ENCODE measurements at places on chromosomes 16 and 17.
A peak's percentile ranks its signal among the peaks of the same experiment; 100 is the strongest.

DNA sequence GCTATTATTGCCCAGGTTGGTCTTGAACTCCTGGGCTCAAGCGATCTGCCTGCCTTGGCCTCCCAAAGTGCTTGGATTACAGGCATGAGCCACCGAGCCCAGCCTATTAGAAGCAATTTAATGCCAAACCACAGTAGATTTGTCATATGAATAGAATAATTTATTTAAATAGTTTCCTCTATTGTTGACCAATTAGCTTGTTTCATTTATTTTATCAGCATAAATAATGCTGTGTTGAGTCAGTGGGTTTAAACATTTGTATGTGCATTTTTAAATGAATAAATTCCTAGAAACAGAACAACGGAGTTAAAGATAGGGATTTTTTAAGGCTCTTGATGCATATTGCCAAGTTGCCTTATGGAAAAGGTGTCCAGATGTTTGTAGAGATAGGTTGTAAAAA lies 26.7 kb downstream of the FTO start:
- DNase-seq, result no peak

- DNase-seq, result no peak
Measured at GRCh38 chr17:77011173-77012011, 129.4 kb upstream of the SEC14L1 start.

GRCh38 chr17:1271441-1271840 lies 1.2 kb downstream of the BHLHA9 start:
- no peak for DNase-seq

DNA sequence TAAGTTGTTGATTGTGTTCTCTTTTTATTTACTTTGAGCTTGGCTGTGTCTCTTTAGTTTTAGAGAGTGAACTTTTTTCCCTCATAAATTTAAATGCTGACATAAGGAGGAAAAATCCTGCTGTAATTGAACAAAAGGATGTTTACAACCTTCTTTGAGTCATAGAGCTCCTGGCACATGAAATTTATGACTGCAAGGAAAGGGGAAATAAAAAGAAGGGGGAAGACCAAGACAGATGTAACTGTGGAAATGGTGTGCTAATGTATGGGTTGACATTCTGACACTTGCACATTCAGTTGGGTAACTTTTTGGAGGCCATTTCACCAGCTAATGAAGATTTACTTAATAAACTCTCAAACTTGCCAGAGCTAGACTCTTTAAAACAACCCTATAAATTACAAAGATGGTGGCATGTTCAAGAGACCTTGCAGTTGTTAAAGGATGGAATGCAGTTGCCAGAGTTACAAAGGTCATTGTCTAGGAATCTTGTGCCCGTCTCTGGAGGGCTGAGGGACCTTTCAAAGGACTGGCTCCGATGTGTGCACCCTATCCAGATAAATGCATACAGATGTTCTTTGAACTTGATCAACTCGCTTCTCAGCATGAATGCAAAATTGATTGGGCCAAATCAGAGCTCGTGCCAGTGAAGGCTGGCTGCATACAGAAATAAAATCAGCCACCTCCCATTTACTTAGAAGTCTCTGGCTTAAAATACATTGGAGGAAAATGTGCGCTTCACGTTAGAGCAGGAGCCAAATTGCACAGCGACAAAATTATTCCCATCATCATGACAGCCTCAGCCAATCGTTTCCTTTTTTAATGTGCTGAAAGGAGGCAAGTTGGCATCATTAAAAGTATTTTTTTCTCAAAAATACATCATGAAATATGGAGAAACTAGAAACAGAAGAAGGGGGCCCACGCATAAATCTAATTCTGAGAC lies 289.0 kb upstream of the XYLT1 start:
- no peak for DNase-seq

- DNase-seq, result no peak
Measured at GRCh38 chr17:55005520-55005919, 37.0 kb downstream of the STXBP4 start.

DNA sequence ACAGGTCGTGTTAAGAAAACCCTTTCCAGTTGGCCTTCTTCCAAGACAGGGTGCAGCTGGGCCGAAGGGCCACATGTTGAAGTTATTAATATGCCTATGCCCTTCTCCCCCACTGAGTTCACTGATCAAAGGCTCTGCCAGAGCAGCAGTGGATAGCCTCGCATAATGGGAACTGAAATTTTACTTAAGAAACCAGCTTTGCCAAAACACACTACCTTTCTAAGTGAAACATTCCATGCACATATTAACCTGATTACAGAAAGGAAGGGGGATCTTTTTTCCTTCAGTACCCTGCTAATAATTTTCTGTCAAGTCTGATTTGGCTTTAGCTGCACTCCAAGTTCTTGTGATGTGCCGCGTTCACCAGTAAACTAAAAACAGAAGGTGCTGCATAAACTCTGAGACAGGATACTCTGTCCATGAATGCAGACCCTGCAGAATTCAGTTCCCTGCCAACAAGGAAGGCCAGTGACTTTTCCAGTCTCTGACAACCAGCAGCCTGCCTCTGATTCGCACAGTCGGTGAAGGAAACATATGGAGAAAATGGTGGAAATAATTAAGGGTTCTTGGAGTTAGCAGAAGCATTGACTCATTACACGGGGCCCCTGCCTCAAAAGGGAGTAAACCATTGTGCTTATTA lies 283.8 kb downstream of the ZFHX3 start:
- no peak for DNase-seq

- DNase-seq, result peak; percentile 10
Measured at GRCh38 chr17:76417499-76418143, 33.2 kb downstream of the SPHK1 start.

GRCh38 chr17:57605675-57606105 lies 139.4 kb downstream of the CCDC182 start:
- DNase-seq, result no peak

DNA sequence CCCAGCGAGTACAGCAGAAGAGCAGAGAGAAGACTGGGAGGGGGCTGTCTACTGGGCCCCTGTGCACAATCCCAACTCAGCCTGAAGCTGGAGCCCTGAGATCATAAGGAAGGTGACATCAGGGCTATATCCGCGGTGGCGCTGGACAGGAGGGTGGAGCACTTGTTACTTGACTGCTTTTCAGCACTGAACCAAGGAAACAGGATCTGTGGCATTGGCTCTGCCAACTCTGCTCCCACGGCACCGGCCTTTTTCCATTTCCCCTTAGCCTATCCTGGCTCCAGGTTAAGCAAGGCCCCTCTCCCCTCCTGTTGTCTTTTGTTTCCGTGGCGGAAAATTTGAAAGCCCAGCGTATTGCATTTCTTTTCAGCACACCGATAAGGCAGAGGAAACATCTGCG lies 125.0 kb upstream of the IRX3 start:
- DNase-seq, result peak; percentile 39

DNA sequence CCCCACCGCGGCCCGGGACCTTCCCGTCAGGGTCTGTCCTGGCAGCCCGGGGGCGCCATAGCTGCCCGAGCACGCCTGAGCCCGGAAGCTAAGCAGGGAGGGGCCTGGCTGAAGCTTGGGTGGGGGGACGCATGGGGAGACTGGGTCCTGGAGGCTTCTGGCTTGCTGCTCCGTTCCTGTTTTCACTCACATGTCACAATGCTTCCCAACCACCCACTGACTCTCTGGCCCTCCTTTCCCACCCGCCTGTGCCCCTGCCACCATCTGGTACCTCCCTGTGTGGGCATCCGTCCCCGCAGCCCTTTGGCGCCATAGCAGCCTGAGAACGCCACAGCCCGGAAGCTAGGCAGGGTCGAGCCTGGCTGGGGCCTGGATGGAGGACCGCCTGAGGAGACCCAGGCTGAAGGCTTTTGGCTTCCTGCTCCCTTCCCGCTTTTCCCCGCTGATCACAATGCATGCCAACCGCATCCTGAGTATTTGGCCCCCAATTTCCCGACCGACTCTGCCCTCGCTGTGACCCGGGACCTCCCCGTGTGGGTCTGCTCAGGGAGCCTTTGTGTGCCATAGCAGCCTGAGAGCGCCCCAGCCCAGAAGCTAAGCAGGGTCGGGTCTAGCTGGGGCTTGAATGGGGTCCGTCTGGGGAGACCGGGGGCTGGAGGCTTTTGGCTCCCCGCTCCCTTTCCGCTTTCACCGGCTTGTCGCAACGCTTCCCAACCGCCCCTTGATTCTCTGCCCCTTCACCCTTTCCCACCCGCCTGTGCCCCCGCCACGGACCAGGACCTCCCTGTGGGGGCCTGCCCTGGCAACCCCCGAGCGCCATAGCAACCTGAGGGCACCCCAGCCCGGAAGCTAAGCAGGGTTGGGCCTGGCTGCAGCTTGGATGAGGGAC lies 2290.1 kb downstream of the TP53TG3F start:
- no peak for DNase-seq

DNA sequence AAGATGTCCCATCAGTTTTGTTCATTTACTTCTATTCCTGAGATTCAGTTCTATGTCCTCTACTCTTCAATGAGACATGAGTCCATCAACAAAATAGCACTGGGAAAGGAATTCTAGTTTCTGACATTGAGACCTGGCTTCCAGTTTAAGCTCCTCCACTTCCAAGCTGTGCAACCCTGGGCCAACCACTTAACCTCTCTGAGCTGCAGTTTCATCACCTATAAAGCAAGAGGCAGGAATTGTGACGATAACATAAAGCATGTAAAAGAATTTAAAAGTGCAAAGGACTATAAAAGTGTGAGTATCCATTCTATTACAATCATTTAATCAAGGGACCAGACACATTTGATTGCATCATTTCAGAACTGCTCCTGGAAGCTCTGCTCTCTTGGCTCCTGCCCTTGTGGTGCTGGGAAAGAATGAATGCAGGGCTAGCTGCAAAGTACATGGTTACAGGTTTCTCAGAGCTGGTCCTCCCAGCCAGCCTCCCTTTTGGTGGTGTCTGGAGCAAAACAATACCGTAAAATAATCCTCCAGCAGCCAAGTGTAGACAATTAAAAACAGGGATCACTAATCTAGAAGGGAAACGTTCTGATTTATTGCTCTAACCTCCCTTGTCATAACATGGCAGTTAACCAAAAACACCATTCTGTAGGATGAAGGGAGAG lies 113.9 kb downstream of the VPS53 start:
- no peak for DNase-seq

DNA sequence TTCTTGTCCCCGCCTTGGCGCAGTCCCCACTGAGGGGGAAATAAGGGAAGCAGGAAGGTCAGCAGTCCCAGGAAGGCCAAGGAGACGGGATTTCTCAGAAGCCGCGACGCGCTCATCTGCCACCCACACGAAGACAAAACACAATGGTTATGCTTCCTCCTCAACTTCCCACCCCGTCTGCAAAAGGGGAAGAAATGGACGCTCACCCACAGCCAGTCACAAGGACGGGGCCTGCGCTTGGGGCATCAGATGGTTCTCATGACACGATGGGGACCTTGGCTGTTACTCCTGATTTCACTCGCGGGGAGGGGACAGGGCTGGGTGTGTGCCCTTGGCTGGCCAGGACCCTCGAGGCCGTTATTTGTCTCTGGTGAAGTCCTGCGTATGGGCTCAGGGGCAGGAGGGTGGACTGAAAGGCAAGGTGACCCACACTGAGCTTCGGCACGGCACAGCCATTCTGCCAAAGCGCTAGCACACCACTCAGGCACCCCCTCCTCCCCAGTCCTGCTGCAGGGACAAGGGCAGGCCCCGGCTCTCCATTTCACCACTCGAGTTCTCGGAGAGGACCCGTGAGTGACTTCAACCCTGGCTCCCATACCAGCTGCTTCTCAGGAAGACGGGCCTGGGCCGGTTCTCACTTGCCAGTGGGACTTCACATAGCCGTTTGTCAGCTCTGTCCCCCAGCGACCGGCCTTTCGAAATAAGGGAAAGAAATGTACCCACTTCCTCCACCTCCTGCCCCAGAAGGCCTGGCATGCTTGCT lies 84.5 kb downstream of the ABR start:
- no peak for DNase-seq

GRCh38 chr17:59764292-59764741 lies 56.9 kb downstream of the VMP1 start:
- DNase-seq, result no peak

DNA sequence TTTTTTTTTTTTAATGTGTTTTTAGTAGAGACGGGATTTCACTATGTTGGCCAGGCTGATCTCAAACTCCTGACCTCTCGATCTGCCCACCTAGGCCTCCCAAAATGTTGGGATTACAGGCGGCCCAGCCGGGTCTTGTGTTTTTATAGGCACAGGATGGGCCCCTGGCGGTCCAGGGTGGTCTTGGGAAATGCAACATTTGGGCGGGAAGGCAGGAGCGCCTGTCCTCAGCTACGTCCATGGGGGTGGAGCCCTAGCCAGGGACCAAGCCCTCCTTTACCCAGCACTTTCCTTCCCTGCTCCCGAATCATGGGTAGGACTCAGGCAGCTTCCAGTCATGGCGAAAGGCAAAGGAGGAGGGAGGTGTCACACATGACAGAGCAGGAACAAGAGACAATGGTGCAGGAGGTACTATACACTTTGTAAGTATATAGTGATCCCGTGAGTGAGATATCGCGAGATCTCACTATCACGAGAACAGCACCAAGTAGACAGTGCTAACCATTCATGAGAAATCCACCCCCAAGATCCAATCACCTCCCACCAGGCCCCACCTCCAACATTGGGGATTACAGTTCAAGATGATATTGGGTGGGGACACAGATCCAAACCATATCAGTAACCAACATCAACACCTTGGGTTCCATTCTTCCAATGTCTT lies 226.7 kb upstream of the WSCD1 start:
- DNase-seq, result no peak

DNA sequence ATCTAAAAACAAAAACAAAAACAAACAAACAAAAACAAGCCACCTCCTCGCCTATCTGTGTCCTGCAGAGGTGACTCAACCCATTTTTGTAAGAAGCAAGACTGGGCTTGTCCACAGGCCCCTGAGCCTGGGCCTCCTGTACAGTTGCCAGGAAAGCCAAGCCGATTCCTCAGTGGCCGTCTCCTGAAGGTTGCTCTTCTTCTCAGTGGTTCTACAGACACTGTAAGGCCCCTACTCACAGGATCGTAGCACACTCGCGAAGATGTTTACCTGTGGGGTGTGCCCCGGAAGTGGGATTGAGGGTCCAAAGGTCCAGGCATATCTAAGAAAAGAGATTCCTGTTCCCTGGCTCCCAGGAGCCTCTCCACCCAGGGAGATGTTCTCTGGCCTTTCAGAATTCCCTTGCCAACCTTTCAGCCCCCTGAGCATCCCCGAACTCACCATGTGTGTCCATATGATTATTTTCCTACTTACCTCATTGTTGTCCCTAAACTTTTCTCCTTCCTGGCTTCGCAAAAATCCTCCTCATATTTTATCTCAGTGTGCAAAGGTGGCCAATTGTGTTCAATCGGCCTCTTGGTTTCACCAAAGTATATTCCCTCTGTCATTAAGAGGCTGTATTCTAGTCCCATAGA lies 7.5 kb upstream of the CES3 start:
- DNase-seq, result no peak

DNA sequence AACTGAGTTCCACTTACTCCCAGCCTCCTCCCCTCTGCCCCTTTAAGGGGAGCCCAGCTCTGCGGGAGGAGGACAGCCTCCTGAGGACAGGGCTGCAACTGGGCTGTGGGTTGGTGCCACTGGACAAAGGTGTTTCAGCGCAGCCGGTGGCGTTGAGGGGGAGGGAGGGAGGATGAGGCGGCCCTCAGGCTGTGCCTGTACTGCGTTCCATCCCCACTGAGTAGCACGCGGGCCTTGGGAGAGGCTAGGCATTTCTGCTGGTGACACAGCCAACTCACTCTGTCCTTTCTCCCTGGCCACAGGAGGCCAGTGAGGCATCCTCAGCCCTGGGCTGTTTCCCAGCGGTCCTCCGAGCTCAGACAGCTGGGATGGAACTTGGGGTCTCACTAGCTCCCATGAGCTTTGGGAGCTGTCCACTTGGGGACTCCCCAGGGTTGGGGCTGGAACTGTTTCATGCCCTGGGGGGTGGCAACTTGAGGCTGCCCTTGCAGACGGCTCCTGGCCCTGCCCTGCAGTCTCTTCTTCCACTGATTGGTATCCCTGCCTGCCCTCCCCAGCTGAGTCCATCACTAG lies 70.5 kb downstream of the MPRIP start:
- DNase-seq, result no peak

Data from NCI-H1092 (cell line).